Smooth muscle cell of trachea (primary cell): ENCODE measurements at places on chromosomes 2 and 18. TPM values are rescaled to one million over a fixed set of nuclear protein-coding genes. Genes with fewer than 3 reads are reported as not detected.

Gene CMPK2
- 0.50 and 0.58 TPM in 2 replicates for total RNA-seq

Gene FOXI3
- total RNA-seq: not detected in 2 replicates

Gene TSPYL6
- total RNA-seq: under 0.01 TPM in 1 of 2 replicates, not detected in the other

Gene CYS1
- 2.0 and 7.3 TPM in 2 replicates for total RNA-seq

Gene PDE11A
- total RNA-seq: not detected in 2 replicates
